Left cardiac atrium (tissue), 4 donors: ENCODE measurements at places on chromosomes 12 and 14. TPM values are rescaled to one million over a fixed set of nuclear protein-coding genes. Genes with fewer than 3 reads are reported as not detected.

SSTR1 gene
- 1.0 TPM for total RNA-seq

DNA sequence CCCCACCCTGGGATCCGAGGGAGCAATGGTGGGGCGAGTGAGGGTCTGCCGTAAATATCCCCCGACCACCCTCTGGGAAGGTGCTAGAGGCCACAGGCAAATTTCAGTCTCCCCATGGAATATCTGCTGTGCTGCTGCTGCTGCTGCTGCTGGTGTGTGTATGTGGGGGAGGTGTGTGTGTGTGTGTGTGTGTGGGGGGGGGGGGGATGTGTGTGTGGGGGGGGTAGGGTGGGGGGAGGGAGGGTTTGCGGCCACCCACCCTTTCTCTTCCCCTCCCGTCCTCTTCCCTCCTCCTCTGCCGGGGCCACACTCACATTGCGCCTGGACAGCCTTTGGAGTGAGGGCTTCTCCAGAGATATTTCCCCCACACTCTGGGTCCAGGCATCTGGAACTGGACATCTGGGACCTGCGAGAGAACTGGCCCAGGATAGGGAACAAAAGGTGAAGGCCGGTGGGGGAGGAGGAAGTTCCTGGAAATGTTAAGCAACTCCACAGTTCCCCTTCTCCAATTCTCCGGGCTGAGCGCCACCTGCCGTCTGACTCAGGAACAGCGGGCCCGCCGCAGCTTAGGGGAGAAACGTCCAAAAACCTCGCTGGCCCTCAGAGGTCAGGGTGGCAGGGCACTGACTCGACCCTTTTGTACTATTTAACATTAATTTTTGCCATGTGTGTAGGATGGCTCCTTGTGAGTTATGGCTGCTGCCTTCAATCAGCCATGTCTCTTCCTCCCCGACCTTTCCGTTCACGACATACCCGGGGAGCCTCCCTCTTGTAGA lies at the start of gene C1RL:
Gene C1RL, minus strand, starts transcription at position 419 of the 776 bp plus-strand sequence. Its CDS starts 34 bp downstream, at position 385.
- peak; percentile 92 for DNase-seq

GRCh38 chr14:99258341-99258861 lies 13.6 kb downstream of the BCL11B start:
- no peak for DNase-seq

DNA sequence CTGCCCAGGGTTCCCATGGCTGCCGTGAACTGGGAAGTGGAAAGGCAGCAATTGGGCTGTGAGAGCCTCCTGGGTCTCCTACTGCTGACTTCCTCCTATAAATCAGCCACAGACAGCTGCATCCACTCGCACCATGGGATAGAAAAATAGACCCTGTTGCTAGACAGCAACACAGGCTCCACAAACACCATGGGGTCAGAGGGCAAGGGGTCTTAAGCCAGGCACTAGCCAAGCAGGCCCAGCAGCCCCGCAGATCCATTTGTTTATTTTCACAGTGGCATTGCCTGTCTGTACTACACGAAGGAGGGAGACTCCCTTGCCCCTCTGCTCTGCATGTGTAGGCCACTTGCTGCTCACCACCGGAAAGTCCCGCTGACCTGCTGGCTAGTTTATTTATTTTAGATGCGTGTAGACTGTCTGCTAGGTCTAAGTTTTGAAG lies 139.8 kb downstream of the DACT1 start:
- DNase-seq = no peak

DNA sequence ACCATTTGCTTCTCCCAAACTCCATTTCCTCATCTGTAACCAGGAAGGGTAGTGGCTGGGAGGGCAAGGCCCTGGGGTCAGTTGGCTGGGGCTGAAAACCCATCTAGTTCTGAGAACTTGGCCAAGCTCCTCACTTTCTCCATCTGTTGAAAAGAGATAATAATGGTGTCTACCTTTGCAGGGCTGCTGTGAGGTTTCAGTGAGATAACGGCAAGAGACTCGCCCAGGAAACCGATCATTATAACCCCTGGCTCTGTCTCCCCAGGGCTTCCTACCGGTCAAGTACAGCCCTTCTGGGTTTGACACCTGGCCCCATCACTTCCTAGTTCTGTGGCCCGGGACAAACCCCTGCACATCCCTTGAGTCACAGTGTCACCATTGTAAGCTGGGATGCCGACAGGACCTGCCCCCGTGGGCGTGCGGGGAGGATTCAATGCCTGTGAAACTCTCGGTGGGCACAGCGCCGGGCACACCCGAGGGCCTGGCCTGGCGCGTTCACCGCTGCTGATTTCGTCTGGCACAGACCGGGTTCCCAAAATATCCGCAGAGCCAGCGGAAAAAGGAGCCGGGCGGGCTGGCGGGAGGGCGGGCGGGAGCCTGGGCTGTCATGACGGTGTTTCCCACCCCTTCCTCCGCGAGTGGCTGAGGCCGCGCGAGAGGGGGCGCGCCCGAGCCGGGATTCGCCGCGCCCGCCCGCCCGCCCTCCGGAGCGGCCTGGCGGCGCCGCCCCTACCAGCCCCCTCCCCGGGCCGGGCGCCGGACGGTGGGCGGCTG lies 4.4 kb downstream of the KMT5A start:
- peak; percentile 83 for DNase-seq

DPPA3 gene
- not detected for total RNA-seq

TUBA1B gene
- total RNA-seq = 577 TPM

RNASE4 gene
- 15.9 TPM for total RNA-seq

GDF3 gene
- 0.26 TPM for total RNA-seq

GRCh38 chr12:85836197-85837090 lies at the start of gene RASSF9:
Gene RASSF9, minus strand, starts transcription at chr12:85836409. Its CDS starts 208 bp downstream, at chr12:85836201.
- peak; percentile 72 for DNase-seq

DNA sequence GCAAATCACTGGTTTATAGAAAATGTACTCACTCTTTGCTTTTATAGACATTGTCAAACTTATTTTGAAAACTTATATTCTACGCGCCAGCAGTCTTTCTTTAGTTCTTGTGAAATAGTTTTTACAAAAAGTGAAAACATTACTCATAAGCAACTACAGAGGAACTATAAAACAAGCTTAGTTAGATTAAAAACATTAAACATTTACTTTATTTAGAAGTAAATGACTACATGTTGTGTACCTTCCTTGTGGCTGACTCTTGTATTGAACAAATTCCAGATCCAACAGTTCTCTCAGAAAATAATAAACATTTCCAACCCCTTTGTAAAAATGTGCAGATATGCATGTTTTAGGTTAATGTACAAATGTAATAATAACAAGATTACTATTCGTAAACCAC lies 198.5 kb downstream of the SOX5 start:
- DNase-seq = no peak

DNA sequence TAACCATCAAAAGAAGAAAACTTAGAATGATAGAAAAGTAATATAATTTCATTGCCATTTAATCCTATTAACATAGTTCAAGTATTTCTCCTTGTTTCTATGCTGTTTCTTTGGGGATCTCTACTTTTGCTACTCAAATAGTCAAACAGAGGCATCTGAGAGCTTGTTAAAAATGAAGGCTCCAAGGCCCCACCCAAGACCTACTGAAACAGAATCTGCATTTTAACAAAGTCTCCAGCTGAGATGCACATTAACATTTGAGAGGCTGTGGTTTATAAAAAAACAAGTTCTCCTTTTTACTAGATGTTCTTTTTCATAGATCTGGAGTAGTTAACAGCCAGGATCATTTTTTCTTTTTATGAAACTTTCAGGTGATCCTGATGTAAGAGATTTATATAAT lies 31.8 kb downstream of the PPFIA2 start:
- no peak for DNase-seq

TUNAR gene
- not detected for total RNA-seq

PTPRO gene
- total RNA-seq = 2.1 TPM

DNA sequence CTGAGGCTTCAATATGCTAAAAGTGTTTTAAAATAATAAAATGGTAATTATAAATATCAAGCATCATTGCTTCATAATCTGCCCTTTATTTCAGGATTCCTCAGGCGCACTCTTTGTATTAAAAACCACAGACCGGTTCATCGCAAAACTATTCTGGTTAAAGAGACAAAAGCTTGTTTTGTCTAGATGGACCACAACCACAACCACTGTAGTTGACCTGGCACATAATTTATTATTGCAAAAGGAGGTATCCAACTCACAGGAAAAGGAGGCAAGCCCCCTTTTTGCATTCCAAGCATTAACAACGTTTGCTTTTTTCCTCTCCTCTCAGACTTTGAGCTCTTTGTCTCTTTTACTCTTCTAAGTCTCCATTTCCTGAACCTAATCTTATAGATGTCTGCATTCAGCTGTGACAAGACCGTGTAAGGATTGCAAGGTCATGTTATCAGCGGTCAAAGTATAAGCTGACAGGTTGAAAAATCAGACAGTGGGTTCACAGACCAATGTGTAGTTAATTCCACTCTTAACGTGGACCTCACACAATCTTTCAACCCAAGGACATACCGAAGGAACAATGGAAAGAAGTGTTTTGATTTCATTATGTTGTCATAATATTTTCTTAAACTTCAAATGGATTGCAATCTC lies 1057.6 kb downstream of the GALC start:
- DNase-seq = no peak

PDZRN4 gene
- total RNA-seq = 0.50 TPM

DNA sequence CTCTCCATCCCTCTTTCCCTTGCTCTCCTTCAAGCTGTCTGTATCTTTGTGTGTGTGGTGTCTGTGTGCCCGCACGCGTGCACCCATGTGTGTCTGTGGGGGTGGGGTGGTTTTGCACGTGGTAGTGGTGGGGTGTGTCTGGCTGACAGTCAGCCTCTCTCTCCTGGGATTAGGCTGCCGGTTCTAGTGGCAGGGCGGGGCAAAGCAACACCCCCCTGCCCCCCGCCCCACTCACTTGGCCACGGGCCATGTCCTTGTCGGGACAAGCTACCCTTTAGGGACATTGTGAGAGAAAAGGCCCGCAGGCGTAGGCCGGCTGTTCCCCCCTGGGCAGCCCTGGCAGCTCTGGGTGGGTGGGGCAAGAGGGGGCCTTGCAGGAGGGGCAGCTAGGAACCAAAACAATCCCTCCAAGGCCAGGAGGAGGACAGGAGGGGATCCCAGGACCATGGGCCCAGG lies 182.6 kb downstream of the ALG10 start:
- DNase-seq = no peak
